T-cell (primary cell): ENCODE measurements at places on chromosomes 1 and 21.

DNA sequence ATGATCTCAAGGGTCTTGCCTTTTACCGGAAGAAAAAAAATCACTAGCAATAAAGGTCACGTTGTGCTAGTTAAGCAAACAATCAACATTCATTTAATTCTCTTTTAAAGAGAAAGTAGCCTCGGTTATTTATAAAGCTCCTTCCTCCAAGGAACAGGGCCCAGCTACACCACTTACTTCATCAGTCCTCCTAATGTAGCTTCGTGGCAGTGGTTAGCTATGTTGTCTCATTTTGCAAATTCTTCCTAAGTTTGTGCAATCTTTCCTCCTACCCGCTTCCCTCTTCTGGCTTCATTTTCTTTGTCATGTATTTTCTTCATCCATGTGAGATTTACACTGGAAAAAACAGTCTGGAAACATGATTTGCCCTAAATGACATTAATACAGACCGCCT, 554.2 kb downstream of the NUF2 start:
- no peaks in the 10 kb centered on the region for H3K4me1 ChIP-seq
- H3K27me3 ChIP-seq = no peaks in the 10 kb centered on the region
- no peak overlapping the region for H3K4me3 ChIP-seq
- no peak overlapping the region for H3K27ac ChIP-seq
- no peak for DNase-seq

GRCh38 chr1:6260961-6261614, at the start of gene GPR153:
Gene GPR153, minus strand, starts transcription at chr1:6261098. Its CDS starts 6,193 bp downstream, at chr1:6254905.
- H3K36me3 ChIP-seq = no peaks in the 10 kb centered on the region
- H3K27me3 ChIP-seq = peaks cover 2% of the 10 kb centered on the region
- peak; percentile 22 for DNase-seq
- H3K4me3 ChIP-seq = peak within 1 kb of the TSS; percentile 46
- peaks cover 18% of the 10 kb centered on the region for H3K4me1 ChIP-seq

- H3K36me3 ChIP-seq = no peaks in the 10 kb centered on the region
- H3K4me1 ChIP-seq = no peaks in the 10 kb centered on the region
- peaks cover 3% of the 10 kb centered on the region for H3K27me3 ChIP-seq
- H3K4me3 ChIP-seq = no peak overlapping the region
- DNase-seq = no peak
These were observed 42.9 kb downstream of the ERG start for GRCh38 chr21:38455403-38455802.

DNA sequence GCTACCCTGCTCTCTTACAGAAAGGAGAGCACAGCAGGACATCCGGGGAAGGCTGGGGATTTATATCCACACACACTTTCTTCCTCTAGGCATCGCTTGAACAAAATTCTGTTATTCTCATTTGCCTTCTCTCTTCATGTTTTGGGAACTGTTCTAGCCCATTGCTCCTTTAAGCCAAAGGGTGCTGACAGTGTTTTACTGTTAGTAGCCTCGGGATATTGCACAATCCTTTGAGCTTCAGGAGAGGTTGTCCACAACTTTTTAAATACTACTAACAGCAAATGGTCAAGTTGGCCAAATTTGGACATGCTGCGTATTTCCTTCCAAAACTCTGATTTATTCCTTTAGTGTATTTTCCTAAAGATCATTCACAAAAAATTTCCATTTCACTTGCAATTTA, 579.2 kb upstream of the RGS18 start:
- H3K4me3 ChIP-seq = no peak overlapping the region
- H3K4me1 ChIP-seq = no peaks in the 10 kb centered on the region
- no peak overlapping the region for H3K27ac ChIP-seq
- no peaks in the 10 kb centered on the region for H3K36me3 ChIP-seq
- no peaks in the 10 kb centered on the region for H3K27me3 ChIP-seq

- DNase-seq = no peak
- no peak overlapping the region for H3K4me3 ChIP-seq
- H3K36me3 ChIP-seq = no peaks in the 10 kb centered on the region
- no peak overlapping the region for H3K27ac ChIP-seq
- peaks cover 4% of the 10 kb centered on the region for H3K27me3 ChIP-seq
These were observed 45.5 kb upstream of the WNT4 start for GRCh38 chr1:22188436-22188835.

DNA sequence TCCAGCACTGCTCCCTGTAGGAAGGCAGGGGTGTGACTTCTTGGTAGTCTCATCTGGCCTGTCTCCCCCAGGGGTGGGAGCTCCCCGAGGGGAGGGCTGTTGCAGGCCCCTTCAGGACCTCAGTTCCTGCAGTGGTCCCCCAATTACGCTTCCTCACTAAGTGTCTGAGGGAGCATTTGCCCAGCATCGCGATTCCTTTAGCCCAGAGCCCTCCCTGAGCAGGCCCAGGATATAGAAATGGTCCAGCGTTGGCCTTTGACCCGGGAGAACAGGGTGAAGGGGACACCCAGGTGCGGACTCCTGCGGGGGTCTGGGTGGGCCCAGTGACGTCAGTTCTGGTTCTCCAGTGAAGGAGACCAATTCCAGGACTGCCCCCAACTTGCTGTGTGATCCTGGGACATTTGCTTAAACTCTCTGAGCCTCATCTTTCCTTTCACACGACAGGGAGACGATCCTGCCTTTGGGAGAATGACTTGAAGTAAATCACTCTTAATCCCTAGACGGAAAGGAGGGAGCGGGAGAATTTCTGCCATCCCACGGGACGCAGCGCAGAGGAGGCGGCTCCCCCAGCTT, 32.6 kb upstream of the BTG2 start:
- no peak overlapping the region for H3K4me3 ChIP-seq
- H3K27ac ChIP-seq = no peak overlapping the region
- DNase-seq = no peak
- peaks cover 71% of the 10 kb centered on the region for H3K4me1 ChIP-seq

DNA sequence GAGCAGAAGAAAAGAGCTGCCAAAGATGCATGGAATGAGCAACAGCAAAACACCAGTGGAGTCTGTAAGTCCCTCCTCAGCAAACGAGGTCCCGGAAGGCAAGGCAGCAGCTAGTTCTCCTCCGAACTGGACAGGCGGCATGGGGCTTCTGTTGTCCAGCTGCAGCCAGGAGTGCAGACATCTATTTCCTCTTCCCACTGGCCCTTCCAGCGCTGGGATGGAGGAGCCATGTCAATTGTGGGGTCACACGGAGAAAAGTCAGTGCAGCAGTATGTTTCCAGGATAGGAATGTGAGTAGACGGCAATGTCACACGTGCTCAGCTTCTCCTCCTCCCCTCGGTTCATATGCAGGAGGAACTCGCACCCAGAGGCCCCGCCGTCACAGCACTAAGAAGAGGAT, 46.5 kb downstream of the STX6 start:
- H3K27me3 ChIP-seq = no peaks in the 10 kb centered on the region
- peaks cover 43% of the 10 kb centered on the region for H3K36me3 ChIP-seq
- no peak for DNase-seq
- peaks cover 3% of the 10 kb centered on the region for H3K4me1 ChIP-seq
- no peak overlapping the region for H3K4me3 ChIP-seq
- no peak overlapping the region for H3K27ac ChIP-seq

- H3K36me3 ChIP-seq = no peaks in the 10 kb centered on the region
- H3K27me3 ChIP-seq = no peaks in the 10 kb centered on the region
- no peak overlapping the region for H3K27ac ChIP-seq
These were observed 362.5 kb upstream of the ADAMTS5 start for GRCh38 chr21:27329255-27329851.

DNA sequence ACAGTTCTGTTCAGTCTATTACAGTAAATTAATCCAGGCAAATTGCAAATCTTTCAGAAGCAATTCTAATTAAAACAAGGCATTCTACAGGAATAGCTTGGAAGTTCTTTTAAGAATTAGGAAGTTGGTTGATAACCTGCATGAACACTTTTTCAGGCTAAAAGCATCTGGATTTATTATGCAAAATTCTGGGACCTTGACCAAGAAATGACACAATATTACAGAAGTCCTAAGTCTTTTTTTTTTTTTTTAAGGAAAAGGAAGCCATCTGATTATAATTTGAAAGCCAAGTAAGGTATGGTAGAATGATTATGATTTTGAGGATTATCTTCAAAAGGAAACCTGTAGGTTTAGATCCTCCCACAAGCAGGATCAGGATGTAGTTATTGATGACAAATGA, 74.7 kb upstream of the KCNK2 start:
- H3K4me1 ChIP-seq = no peaks in the 10 kb centered on the region
- H3K4me3 ChIP-seq = no peak overlapping the region
- H3K27ac ChIP-seq = no peak overlapping the region
- DNase-seq = no peak
- H3K36me3 ChIP-seq = no peaks in the 10 kb centered on the region
- no peaks in the 10 kb centered on the region for H3K27me3 ChIP-seq

- H3K4me3 ChIP-seq = no peak overlapping the region
- H3K27me3 ChIP-seq = no peaks in the 10 kb centered on the region
- peak; percentile 63 for DNase-seq
- no peak overlapping the region for H3K27ac ChIP-seq
- H3K4me1 ChIP-seq = peaks cover 24% of the 10 kb centered on the region
These were observed 4.1 kb upstream of the TFAP2E start for GRCh38 chr1:35568975-35569395.

- no peaks in the 10 kb centered on the region for H3K27me3 ChIP-seq
- H3K4me3 ChIP-seq = no peak overlapping the region
- no peak overlapping the region for H3K27ac ChIP-seq
- no peaks in the 10 kb centered on the region for H3K4me1 ChIP-seq
These were observed 88.4 kb upstream of the TMPRSS2 start for GRCh38 chr21:41596241-41596925.

GRCh38 chr1:216815260-216816131, 92.3 kb upstream of the ESRRG start:
- no peaks in the 10 kb centered on the region for H3K36me3 ChIP-seq
- H3K4me3 ChIP-seq = no peak overlapping the region
- no peaks in the 10 kb centered on the region for H3K4me1 ChIP-seq
- H3K27me3 ChIP-seq = no peaks in the 10 kb centered on the region
- no peak overlapping the region for H3K27ac ChIP-seq

GRCh38 chr1:58781541-58782177, 2.2 kb downstream of the JUN start:
- peak; percentile 51 for DNase-seq
- H3K4me1 ChIP-seq = peaks cover 5% of the 10 kb centered on the region
- H3K27ac ChIP-seq = peak overlapping the region; percentile 42
- H3K36me3 ChIP-seq = no peaks in the 10 kb centered on the region
- H3K4me3 ChIP-seq = peak overlapping the region; percentile 99

DNA sequence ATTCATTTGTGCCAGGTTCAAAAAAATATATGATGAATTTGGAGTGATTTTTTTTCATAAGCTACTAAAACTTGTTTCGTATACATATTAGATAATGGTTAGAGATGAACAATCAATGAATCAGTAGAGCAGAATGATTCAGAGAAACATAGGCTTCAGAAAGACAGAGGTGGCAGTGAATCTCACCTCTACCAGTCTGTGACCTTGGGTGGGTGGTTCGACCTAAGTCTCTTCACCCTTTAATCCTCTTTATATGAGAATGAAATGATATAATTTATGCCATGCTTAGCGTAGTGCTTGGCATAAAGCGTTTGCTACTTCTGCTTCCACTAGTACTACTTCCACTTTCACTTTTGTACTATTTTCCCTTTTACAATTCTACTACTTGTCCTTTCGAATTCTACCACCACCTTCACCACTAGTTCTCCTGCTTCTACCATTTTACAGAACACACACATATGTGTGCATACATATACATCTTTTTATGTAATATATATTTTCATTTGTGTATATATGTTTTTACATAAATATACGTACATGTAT, 45.1 kb downstream of the FYB2 start:
- H3K4me1 ChIP-seq = no peaks in the 10 kb centered on the region
- no peak for DNase-seq
- H3K4me3 ChIP-seq = peak overlapping the region; percentile 33
- no peaks in the 10 kb centered on the region for H3K36me3 ChIP-seq
- no peaks in the 10 kb centered on the region for H3K27me3 ChIP-seq

DNA sequence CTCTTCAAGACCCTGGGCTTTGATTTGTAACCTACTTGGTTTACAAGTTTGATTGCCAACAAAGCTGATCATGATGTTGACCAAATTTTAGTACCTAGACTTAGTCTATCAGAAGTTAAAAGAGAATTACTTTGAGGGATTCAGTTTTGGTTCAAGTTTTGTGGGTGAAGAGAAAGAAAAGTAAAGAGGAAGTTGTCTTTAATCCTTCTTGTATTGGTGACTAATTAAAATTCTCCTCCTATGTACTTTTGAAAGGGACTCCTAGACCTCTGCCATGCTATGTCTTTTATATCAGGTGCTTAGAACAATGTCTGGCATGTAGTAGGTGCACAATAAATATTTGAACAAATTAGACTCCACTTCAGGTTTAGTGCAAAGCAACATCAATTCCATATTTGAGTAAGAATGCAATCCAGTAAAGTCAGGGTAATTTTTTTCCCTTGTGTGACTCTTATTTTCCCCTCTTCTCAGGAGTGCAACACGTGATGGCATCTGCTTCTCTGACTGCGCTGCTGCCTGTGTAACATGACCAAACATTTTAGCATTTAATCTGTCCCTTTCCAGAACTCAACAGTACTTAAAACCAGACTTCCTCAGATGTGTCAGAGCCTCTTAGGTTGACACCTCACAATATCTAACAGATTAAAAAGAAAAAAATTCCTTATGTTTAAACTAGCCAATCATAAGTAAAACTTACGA, 41.1 kb upstream of the KCNQ4 start:
- no peak for DNase-seq
- H3K27ac ChIP-seq = no peak overlapping the region
- H3K4me3 ChIP-seq = no peak overlapping the region
- peaks cover 38% of the 10 kb centered on the region for H3K36me3 ChIP-seq
- no peaks in the 10 kb centered on the region for H3K4me1 ChIP-seq
- H3K27me3 ChIP-seq = no peaks in the 10 kb centered on the region

DNA sequence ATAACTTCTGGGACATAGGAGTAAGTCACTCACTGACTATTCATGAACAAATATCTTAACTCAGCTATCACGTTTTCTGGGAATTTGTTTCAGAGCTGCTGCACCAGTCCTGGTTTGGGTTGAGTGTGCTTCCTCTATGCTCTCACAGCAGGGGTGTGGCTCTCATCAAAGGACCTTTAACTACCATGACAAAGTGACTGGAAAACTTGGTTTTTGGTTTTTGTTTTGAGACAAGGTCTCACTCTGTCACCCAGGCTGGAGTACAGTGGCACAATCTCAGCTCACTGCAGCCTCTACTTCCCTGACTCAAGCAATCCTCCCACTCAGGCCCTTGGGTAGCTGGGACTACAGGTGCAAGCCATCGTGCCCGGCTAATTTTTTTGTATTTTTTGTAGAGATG, 4.1 kb downstream of the ILDR2 start:
- no peak overlapping the region for H3K4me3 ChIP-seq
- no peaks in the 10 kb centered on the region for H3K36me3 ChIP-seq
- H3K4me1 ChIP-seq = peaks cover 22% of the 10 kb centered on the region
- DNase-seq = no peak

- H3K27me3 ChIP-seq = no peaks in the 10 kb centered on the region
- no peaks in the 10 kb centered on the region for H3K36me3 ChIP-seq
- DNase-seq = no peak
- no peak overlapping the region for H3K4me3 ChIP-seq
These were observed 272.2 kb downstream of the LMO4 start for GRCh38 chr1:87600854-87601253.

- H3K4me1 ChIP-seq = no peaks in the 10 kb centered on the region
- H3K27me3 ChIP-seq = peaks cover 3% of the 10 kb centered on the region
- no peak overlapping the region for H3K27ac ChIP-seq
- H3K4me3 ChIP-seq = no peak overlapping the region
- H3K36me3 ChIP-seq = no peaks in the 10 kb centered on the region
These were observed 224.4 kb upstream of the NRIP1 start for GRCh38 chr21:15289246-15289645.

- no peaks in the 10 kb centered on the region for H3K36me3 ChIP-seq
- H3K27me3 ChIP-seq = no peaks in the 10 kb centered on the region
- no peaks in the 10 kb centered on the region for H3K4me1 ChIP-seq
- no peak overlapping the region for H3K27ac ChIP-seq
These were observed 232.8 kb downstream of the CHRM3 start for GRCh38 chr1:239619190-239619589.

- H3K27ac ChIP-seq = no peak overlapping the region
- H3K4me1 ChIP-seq = no peaks in the 10 kb centered on the region
- no peak for DNase-seq
- H3K4me3 ChIP-seq = no peak overlapping the region
- H3K27me3 ChIP-seq = no peaks in the 10 kb centered on the region
- H3K36me3 ChIP-seq = no peaks in the 10 kb centered on the region
These were observed 11.8 kb downstream of the RIIAD1 start for GRCh38 chr1:151733126-151733525.
